NCI-H1417 (cell line): ENCODE measurements at places on chromosomes 11 and 22.
A peak's percentile ranks its signal among the peaks of the same experiment; 100 is the strongest.

DNA sequence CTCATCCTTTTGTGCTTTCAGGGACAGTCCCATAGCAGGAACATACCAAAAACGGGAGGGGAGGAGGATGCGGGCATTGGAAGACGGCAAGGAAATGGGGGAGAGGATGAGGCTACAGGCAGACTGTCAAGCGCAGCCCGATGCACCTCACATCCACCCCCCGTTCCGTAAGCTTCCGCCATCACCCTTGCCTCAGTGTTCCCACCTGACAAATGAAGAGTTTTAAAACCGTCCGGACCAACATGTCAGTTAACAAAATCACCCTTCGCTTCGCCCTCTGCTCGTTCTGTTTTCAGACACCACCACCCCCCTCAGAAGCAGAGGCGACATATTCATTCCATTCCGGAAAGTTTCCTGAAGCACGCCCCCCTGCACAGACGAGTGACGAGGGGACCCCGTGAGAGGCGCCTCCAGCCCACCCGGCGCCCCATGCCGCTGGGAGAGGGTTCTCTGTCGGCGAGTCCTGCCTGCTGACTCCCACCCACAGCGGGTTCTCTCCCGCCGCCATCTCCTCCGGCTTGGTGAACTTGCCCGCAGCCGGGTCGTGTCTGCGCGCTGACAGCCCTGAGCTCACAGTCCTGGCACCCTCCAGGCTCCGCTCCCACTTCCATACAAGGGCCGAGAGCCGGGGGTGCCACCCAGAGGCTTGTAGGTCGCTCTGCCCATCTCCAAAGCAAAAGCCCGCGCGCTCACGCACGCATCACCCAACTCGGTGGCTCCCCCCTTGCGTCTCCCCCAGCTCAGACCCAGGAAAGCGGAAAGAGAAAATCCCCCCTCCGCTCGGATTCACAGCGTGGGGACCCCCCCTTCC is 1.5 kb downstream of the IGSF9B start:
- peak; percentile 70 for DNase-seq

- DNase-seq = no peak
These were observed at the start of gene CYTH4 for GRCh38 chr22:37282385-37282677. Gene CYTH4, plus strand, starts transcription at chr22:37282508. Its CDS starts 62 bp downstream, at chr22:37282570.

DNA sequence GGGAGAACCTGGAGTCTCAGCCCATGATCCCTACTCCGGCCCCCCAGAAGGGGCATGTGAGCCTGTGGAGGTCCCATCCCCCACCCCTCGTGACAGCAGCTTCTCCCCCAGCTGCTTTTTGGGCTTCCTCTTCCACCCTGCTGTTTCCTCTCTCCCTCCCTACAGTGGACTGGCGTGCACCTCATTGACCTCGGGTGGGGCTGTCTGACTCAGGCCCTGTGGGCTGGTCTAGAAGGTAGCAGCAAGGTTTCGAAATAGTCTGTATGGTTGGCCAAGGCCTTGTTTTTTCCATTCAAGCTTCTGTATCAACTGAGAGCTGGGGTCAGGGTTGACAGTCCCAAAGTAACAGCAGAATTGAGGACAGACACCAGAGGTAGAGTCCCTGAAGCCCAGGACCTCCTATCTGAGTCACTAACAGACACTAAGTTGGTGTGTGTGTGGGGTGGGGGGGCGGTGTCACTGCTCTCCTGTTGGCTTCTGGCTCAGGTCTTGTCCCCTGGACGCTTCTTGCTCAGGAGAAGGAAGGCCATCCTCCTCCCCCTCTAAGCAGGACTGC is 7.7 kb downstream of the SLC37A2 start:
- no peak for DNase-seq

DNA sequence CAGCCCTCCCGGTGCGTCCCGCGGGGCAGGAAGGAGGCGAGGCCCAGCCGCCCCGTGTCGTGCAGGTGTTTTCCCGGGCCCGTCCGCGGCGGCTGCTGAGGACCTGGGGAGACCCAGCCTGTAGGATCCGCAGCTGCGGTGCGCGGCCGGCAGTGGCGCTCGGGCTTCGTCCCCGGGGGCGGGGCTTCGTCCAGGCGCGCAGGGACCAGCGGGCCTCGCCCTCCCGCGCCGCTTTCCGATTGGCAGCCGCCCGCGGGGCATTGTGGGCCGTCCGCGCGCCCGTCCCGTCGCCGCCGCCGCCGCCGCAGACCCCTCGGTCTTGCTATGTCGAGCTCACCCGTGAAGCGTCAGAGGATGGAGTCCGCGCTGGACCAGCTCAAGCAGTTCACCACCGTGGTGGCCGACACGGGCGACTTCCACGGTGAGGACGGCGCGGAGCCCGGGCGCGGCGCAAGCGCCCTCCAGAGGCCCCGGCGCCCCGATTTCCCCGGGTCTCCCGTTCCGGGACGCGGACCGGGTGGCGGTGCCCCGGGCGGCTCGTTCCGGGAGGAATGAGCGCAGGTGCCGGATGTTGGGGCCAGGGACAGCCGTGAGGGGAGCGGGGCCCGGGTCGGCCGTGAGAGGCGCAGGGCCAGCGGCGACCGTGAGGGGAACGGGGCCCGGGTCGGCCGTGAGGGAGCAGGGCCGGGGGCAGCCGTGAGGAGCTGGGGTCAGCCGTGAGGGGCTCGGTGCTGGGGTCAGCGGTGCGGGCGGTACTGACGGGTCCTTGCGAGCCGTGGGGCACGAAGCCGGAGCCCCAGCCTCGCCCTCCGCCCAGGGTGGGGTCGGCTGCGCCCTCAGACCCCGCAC is at the start of gene TALDO1:
TSS of gene TALDO1 (plus strand) at position 307 of the 849 bp plus-strand sequence. CDS start at position 325, 18 bp downstream.
- peak; percentile 92 for DNase-seq

GRCh38 chr22:39501644-39502108 is 414 bp upstream of the MIEF1 start:
- DNase-seq = no peak

GRCh38 chr11:230431-230830 is 5.7 kb downstream of the SIRT3 start:
- no peak for DNase-seq

GRCh38 chr11:34492806-34493414 is 20.7 kb downstream of the ELF5 start:
- peak; percentile 83 for DNase-seq
